ENCODE measurements at places on chromosomes 7 and 10. TPM values are rescaled to one million over a fixed set of nuclear protein-coding genes. Genes with fewer than 3 reads are reported as not detected.

- no peak for DNase-seq
Observed at GRCh38 chr7:44101966-44102845, 1.9 kb upstream of the AEBP1 start.

- DNase-seq = peak; percentile 58
Observed at GRCh38 chr10:101036726-101037125, 5.7 kb downstream of the SFXN3 start.

GRCh38 chr7:41750661-41751540 lies 48.0 kb upstream of the INHBA start:
- no peak for DNase-seq

- no peak for DNase-seq
Observed at GRCh38 chr10:132478341-132479023, 59.1 kb upstream of the INPP5A start.

DNA sequence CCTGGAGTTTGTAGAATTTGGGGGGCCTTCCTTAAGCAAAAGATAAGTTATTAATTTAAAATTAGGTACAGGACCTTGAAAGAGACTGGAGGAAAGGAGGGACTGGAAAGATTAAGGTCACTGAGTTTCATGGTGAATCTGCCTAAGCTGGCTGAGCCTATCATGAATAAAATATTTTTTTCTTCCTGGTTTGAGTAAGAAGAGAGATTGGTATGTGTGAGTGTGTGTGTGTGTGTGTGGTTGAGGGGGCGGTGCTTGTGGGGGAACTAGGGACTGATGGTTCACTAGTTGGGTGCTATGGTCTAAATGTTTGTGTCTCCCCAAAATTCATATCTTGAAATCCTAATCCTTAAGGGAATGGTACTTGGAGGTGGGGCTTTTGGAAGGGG lies 142.5 kb upstream of the PRKCQ start:
- DNase-seq = no peak

DNA sequence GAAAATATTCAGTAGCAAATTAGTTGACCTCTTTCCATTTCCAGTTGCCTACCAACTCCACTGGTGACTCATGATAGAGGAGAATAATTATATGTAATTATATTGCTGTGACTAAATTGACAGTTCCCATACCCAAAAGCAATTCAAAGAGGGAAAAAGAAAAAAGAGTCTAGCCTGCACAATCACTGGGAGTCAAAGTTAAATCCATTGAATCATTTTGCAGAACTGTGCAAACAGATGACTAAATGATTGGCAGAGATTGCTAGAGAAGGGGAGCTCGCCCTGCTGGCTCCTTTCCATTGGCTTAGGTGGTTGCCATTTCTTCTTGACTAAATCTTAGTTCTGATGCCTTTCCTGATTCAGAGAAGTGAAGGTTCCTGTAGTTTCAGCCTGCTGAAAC lies 1228.6 kb upstream of the SORCS1 start:
- no peak for DNase-seq

DNA sequence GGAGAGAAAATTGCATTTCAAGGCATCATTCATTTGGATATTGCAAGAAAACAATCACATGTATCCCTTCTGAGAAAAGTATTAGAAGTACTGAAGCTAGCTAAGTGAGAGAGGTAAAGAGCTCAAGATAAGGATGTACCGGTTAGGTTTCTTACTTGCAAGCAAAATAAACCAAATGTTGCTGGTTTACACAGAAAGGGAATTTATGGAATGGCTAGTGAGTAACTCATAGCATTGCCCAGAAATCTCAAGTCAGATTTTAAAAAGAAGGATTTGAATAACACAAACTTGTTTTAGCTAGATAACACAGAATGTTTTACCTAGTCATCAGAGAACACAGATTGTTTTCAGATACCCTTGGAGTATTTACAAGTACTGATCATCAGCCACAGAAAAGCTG lies 30.6 kb downstream of the KLHL7 start:
- DNase-seq = no peak

DNA sequence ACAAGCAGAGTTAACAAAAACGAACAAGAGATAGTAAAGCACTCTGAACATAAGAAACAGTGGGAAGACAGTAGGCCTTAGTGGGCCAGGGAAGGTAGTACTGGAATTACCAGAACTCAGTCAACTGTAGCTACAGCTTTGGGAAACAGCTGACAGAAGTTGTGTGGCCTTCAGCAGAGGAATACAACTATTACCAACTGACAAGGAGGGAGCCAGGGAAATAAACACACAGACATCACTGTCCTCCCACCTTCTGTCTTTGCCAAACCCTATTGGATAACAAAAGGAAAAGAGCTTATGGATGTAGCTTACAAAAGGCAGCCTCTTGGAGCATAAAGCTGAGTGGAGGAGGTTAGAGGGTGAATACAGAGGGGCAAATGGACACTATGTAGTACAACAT lies 15.4 kb downstream of the MICU1 start:
- DNase-seq = peak; percentile 51

DNA sequence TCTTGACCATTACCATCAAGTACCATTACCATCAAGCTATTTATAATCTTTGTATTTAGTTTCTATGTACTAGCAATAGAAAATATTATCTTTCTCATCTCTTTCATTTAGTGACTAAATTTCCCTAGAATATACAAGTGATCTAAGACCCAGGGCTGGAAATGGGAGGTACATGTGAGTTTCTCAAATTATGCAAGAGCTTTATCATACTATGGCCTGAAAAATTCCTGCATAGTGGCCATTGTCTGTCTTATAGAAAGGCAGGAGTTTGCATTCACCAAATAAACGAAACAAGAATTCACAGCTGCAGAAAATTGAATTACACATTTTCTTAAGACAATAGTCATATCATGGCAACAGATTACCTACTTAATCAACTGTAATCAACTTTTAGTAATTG lies 50.7 kb upstream of the HDAC9 start:
- no peak for DNase-seq

The PGAM2 gene
- total RNA-seq = 2.1 TPM

DNA sequence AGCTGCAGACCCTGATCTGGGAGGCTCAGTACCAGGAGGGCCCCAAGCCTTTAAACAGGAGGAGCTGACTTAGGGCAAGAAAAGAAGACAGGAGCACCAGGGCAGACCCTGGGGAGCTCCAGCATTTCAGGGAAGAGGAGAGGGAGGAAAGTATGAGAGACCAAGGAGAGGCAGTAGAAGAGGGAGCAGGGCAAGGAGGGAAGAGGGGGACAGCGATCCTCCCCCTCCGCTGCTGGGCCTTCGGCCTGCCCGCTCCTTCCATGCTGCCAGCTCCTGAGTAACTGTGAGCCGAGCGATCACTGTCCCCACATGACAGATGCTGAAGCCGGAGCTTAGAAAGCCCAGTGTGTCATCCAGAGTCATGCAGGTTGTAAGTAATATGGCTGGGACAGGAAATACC lies 65.9 kb downstream of the ALOX5 start:
- no peak for DNase-seq

The CPED1 gene
- total RNA-seq = 16.9 TPM

The GNG11 gene
- total RNA-seq = 23.1 TPM

The ITPRID1 gene
- total RNA-seq = not detected

DNA sequence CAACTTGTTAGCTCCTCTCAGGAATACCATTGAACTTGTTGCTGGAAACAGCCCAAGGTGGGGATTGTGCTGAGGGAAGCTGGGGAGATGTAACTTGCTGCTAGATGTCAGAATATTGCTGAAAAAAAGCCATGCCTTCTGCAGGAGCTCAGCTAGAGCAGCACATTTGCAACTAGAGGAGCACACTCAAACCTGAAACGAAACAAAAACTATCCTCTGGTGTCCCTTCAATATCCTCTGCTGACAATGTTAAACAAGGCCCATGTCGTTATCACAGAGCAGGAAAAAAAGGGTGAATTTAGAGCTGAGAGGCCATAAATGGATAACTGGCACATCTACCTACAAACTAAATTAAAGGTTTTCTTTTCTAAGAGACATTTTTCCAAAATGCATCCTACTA lies 53.7 kb upstream of the MACC1 start:
- DNase-seq = no peak

The GRM3 gene
- not detected for total RNA-seq

- DNase-seq = no peak
Observed at GRCh38 chr10:55305285-55305684, 504.3 kb upstream of the PCDH15 start.

- DNase-seq = no peak
Observed at GRCh38 chr7:108285003-108285368, 154.8 kb upstream of the LAMB4 start.

DNA sequence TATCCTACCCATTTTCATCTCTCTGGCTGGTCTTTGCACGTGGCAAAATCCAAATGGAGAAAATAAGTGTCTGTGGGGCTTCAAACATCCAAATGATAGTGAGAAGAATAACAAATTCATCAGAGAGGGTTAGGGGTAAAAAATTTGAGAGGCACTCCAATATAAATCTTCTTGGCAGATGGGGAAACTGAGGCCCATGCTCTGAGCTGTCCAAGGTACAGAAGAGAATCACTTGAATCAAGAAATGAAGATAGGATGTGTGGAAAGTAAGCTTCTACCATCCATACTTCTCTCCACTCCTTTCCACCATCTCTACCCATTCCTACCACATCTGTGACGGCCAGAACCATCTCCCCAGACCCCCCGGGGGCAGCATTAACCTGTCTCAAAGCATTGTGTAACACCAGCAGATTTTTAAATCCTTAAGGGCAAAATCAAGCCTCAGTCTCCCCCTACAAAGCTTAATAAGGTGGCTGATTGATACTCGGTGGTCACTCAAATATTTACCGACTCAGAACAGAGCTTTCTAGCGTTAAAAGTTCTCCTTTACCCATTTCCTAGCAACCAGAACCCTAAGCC lies 818 bp downstream of the GOT1 start:
- DNase-seq = no peak

DNA sequence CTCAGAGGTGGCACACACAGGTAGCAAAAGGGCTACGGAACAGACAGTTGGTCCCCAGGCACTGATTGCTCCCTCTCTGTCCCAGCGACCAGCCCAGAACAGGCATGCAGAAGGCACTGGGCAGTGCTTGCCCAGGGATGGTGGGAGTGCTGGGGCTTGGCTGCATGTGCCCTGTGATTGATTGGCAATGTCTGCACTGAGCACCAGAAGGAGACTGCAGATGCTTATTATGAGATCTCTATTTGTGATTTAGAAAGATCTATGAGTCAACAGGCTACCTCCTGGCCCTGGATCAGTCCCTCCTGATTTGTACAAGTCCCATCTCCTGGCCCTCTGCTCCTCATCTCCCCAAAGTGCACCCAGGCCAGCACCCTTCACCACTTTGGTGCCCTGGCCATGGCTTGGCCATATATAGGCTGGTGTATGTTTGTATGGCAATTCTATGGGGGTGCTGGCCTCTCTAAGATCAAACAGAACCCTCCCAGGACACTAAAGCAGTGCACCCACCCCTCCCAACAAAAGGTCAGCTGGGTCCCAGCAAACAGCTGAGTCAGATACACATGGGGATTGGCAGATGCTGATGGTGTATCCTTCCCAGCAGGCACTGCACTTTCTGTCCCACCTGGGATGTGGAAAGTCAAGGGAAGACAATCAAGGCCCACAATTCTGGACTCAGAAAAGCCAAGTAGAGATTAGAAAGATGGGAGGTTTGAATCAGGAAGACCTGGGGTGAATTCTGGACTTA lies 30.9 kb downstream of the CAMK2B start:
- no peak for DNase-seq

DNA sequence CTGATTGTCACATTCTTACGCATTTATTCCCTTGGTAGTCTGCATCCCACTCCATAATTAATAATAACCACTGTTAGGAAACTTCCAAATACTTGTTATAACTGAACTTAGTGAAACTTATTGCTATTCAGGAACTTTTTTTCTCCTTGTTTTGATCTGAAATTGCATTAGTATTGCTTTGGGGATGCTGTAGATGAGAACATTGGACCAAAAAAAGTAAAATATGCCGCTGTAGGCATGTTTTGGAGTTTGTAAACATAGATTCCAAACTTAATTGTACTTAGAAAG lies 1.7 kb downstream of the PPP1R9A start:
- DNase-seq = no peak

GRCh38 chr7:155618708-155619633 lies 25.5 kb upstream of the RBM33 start:
- DNase-seq = peak; percentile 66

The ZDHHC6 gene
- total RNA-seq = 37.5 TPM

GRCh38 chr7:19105546-19105945 lies 11.9 kb downstream of the TWIST1 start:
- no peak for DNase-seq

The COL17A1 gene
- 10.8 TPM for total RNA-seq

The PTPRN2 gene
- 4.8 TPM for total RNA-seq

GRCh38 chr7:138892812-138893211 lies 88.4 kb downstream of the KIAA1549 start:
- DNase-seq = no peak

The RNF32 gene
- total RNA-seq = 2.7 TPM

GRCh38 chr10:103512591-103513379 lies 19.3 kb downstream of the NEURL1 start:
- DNase-seq = peak; percentile 61

DNA sequence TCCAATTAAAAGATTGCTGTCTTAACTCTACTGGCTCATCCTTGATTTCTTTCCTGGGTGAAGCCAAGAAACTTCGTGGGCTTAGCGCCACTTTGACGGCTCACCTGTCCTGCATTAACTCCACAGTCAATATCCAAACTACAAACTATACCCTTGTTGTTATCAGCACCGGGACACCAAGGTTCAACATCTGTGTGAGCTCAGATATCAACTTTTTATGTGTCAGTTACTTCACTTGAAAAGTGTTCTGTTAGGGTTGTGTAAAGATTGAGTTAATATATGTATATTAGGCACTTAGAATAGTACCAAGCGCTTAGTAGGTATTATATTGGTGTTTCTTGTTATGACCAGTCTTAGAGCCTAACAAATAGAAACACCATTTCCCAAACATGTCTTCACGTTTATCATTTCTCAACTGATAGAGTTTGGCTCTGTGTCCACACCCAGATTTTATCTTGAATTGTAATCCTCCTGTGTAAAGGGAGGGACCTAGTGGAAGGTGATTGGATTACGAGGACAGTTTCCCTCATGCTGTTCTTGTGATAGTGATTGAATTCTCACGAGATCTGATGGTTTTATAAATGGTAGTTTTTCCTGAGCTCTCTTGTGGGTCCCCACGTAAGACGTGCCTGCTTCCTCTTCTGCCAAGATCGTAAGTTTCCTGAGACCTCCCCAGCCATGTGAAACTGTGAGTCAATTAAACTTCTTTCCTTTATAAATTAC lies 19.0 kb upstream of the ST8SIA6 start:
- no peak for DNase-seq

DNA sequence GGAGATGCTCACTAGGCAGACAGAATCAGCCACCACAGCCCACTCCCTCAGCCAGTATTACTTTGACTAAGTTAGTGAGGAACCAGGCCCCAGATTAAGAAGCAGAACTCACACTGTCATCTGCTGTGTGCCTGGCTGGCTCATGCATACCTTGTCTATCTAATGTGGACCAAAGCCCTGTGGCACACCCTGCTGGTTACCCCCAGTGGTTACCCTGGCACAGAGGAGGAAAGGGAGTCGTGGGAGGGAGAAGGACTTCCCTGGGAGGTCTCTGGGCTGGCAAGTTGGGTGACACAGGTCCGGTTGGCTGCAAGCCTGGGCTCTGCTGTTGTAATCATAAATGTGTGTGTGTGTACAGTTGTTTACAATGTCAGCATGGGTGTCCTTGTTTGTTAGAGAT lies 7.5 kb upstream of the SH2D4B start:
- no peak for DNase-seq

Measured in kidney (tissue), 22 donors.